ENCODE measurements at places on chromosomes 11 and 22.
A peak's percentile ranks its signal among the peaks of the same experiment; 100 is the strongest.

DNA sequence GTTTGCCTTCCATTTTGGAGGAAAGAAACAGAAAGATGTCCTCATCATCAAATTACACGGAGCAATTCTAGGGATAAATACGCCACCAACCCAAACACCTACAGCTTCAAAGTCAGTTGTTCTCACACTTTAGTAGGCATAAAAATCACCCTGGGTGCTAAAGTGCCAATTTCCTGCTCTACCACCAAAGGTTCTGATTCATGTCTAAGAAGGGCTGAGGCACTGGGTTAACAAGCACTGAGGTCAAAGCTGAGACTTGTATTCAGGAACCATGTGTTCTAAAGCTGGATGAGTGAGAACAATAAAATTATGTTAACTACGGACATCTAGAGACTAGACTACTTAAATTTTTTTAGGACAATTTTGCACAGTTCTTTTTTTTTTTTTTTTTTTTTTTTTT, 127.6 kb downstream of the MPPED2 start:
- no peak for DNase-seq

- DNase-seq = no peak
Observed at GRCh38 chr11:59205648-59206047, 7.1 kb downstream of the MPEG1 start.

GRCh38 chr11:31987118-31988005, 103.5 kb upstream of the RCN1 start:
- DNase-seq = no peak

- no peak for DNase-seq
Observed at GRCh38 chr22:17130199-17130598, 9.0 kb upstream of the TMEM121B start.

DNA sequence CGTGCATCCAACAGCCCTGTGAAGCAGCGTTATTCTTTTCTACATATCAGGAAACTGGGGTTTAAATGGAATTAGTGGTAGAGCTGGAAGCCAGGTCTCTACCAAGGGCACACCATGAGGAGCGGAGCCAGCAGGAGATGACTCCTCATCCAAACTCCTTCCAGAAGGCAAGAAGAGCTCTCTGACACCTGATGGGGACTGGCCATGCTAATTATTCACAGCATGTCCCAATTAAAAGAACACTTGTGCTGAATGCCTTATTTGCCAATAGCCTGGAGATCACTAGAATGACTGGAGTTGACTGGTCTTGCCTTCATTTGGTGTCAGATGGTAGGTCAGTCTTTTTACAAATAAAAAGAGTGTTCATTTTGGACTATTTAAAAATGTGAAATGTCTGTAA, 32.9 kb upstream of the SLN start:
- no peak for DNase-seq

GRCh38 chr22:44330744-44331660, 18.3 kb upstream of the SHISAL1 start:
- DNase-seq = no peak

DNA sequence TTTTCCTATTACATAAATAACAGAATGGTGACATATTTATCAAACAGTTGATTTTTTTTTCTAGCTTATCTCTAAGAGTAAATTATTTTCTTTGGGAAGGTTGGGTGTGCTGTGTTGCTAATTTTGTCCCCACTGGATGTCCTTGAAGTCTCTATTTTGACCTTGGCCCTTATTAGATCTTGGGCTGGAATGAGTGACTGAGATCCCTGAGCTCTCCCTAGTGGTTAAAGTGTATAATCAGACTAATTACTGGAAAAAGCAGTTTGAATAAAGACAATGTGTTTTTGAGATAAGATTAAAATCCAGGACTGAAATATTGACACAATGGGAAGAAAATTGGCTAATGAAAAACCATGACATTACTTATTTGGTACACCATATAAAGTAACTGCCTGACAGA, 56.1 kb downstream of the AASDHPPT start:
- DNase-seq = peak; percentile 45

- no peak for DNase-seq
Observed at GRCh38 chr11:73201249-73201648, 16.8 kb upstream of the P2RY2 start.

GRCh38 chr22:42268852-42269410, 1.5 kb downstream of the TCF20 start:
- no peak for DNase-seq

GRCh38 chr11:111186308-111186915, 59.1 kb upstream of the POU2AF2 start:
- no peak for DNase-seq

- no peak for DNase-seq
Observed at GRCh38 chr11:86787018-86787536, 13.3 kb upstream of the PRSS23 start.

DNA sequence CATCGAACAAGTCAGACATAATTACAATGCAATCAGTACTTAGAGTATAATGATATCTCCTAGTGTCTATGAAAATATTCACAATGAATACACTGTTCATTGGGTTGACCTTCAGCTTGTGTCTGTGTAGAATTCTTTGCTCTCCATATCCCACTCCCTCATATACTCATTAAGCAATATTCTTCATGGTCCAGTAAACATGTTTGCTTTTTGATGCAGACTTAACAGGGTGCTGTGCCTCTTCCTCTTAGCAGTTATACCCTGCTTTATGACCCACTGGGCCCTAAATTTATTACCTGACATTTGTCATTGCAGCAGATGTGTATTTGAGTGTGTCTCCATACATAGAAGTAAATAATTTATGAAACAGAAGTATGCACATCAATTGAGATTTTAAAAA, 352.5 kb upstream of the CCDC179 start:
- DNase-seq = no peak

DNA sequence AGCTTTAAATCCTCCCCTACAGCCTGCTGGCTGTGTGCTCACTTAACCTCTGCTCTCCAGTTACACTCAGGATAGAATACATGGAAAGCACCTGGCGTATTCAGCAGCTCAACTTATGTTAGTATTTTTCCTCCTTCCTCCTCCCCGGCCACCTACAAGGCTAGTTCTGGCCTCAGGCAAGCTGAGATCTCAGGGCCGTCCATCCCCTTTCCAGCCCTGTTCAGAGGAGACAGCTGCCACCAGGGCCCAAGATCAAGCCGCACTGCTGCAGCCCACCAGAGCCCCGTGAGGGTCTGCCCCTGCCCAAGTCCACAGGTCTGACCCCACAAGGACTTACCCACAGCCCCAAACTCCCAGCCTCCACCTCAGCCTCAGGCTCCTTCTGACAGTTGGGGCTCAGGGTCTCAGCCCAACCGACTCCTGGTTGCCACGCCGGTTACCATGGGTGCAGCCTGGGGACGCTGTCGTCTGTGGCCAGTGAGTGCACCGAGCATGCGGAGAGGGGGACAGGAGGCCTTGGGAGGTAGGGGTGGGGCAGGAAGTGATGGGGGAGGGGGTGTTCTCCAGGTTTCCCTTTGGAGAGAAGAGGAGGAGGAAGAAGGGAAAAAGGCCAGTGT, at the start of gene C11orf16:
Gene C11orf16, minus strand, starts transcription at position 384 of the 617 bp plus-strand sequence. CDS start 639 bp downstream, outside the sequence.
- no peak for DNase-seq

DNA sequence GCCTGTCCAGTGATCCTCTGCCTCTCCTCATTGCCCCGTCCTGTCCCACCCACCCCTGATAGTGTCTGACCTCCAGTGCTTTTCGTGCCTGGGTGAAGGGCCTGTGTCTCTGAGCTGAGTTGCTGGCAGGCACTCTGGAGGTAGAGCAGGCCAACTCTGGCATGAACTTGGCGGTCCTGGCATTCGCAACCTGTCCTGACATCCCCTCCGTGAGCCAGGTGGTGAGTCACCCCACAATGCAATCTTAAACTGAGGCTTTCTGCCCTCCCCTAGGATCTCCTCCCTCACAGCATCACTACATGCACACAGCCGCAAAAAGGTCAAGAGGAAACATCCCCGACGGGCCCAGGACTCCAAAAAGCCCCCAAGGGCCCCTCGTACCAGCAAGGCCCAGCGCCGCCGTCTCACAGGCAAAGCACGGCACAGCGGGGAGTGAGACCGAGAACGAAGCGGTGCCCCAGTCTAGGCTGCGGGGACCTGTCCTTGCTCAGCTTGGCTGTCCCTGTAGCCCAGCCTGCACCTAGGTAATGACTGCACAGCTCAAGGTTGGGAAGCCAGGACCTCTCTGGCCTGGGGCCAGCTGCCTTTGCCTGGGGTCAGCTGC, 4.9 kb downstream of the NOL12 start:
- no peak for DNase-seq

DNA sequence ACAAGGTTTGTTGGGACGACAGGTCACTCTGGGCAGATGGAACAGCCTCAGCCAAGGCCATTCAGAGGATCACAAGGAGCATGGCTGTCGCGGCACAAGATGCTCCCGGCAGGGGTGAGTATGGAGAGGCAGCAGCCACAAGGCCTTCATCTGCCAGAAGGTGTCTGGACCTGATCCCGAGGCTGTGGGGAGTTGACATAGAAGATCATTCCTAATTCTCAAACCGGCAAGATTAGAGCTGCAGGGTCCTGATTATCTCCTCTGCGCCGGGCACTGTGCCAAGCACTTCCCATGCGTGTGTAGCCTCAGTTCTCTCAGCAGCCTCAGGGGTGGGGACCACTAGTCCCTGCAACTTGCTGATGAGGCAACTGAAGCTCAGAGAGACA, 32.3 kb upstream of the RFPL3 start:
- DNase-seq = no peak

GRCh38 chr11:86414032-86414431, 39.3 kb downstream of the CCDC81 start:
- DNase-seq = no peak

GRCh38 chr11:5004424-5005274, 10.0 kb downstream of the OR51L1 start:
- peak; percentile 45 for DNase-seq

DNA sequence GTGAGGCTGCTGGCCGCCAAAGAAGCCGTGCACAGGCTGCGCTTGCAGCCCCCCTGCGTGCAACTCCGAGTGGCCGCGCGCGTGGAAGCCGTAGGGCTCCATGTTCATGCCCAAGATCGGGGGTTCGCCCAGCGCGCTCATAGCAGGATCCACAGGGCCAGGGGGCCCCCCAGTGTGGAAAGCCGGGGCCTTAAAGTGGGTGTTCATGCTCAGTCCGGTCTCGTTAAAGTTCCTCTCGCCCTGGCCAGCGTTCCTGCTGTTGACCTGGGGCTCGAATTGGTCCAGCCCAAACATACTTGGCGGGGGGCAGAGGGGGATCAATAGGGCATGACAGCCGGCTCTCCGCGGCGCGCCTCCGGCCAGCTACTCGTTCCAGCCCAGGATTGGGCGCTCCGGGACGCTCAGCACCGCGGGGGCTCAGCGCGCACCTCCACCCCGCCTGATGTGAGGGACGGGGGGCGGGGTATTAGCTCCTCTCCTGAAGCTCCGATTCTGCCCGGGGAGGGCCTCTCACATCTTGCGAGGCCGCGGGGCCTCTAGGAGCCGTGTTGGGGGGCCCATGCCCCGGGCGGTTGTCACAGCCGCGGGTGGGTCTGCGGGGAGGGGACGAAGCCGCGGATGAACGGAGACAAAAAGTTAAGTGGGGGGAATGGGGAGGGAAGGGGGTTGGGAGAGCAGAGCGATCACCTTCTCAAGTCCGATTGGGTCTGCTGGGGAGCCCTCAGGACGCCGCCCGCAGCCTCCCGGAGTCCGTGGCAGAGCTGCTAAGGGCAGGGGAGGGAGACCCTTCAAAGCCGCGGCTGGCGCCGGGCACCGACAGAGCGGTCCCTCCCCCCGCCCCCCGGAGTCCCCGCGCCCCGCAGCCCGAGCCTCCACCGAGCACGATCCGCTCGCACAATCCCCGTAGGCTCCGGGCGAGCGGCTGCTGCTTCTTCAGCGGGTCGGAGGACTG, 1.0 kb downstream of the MN1 start:
- DNase-seq = no peak

GRCh38 chr11:79487412-79487811, 46.6 kb upstream of the TENM4 start:
- no peak for DNase-seq

GRCh38 chr11:111574373-111575225, 27.6 kb upstream of the SIK2 start:
- no peak for DNase-seq

GRCh38 chr11:38672445-38672844, 2074.4 kb upstream of the RAG2 start:
- DNase-seq = no peak

DNA sequence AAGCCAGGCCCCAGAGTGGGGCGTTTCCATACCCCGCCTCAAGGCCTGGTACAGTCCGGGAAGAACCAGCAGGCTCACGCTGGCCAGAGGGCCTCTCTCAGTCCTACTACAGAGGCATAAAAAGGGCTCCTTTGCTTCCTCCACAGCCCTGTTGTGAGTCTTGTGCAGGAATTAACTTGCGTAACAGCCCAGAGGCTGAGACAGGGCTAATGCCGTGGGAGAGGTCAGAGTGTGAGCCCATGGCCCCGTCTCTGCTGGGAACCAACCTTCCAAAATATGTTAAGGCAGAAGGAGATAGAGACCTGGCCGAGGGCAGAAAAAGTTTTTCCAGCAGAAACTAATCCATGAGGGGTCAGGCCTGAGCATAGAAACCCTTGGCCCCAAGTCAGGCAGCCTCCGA, 19.9 kb upstream of the TMEM184B start:
- DNase-seq = no peak

- peak; percentile 85 for DNase-seq
Observed at GRCh38 chr22:28443526-28443876, 236.1 kb downstream of the TTC28 start.

DNA sequence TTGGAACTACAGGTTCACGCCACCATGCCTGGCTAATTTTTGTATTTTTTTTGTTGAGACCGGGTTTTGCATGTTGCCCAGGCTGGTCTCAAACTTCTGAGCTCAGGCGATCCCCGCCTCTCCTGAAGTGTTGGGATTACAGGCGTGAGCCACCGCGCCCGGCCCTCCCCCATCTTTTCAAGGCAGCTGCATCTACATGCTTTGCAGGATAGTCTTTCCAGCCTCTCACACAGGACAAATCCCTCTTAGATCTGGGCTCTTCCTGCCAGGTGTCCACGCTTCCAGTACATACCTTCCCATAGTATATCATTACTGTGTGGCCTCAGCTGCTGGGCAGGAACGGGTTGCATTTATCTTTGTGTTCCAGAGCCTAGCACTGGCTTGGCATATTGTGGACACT, 49.7 kb downstream of the C11orf96 start:
- DNase-seq = no peak

Measured in pons (tissue), 1 donor.